Right ventricle myocardium inferior (tissue), 1 donor: ENCODE measurements at places on chromosomes 5 and 9. TPM values are rescaled to one million over a fixed set of nuclear protein-coding genes. Genes with fewer than 3 reads are reported as not detected.

Gene GRM6
- total RNA-seq: not detected

Gene TMOD1
- 192 TPM for total RNA-seq

Gene CENPK
- 2.0 TPM for total RNA-seq

Gene PPP3R2
- total RNA-seq: not detected

Gene TAF11L5
- total RNA-seq: not detected

Gene BHMT2
- 8.9 TPM for total RNA-seq

Gene CCNI2
- total RNA-seq: 0.16 TPM
